SW 1271 (cell line): ENCODE measurements at places on chromosomes 3 and 15.

- DNase-seq, result peak; percentile 15
These were observed 31.2 kb downstream of the BCHE start for GRCh38 chr3:165805946-165806561.

GRCh38 chr15:31360843-31361763, 34.5 kb downstream of the KLF13 start:
- DNase-seq, result no peak

DNA sequence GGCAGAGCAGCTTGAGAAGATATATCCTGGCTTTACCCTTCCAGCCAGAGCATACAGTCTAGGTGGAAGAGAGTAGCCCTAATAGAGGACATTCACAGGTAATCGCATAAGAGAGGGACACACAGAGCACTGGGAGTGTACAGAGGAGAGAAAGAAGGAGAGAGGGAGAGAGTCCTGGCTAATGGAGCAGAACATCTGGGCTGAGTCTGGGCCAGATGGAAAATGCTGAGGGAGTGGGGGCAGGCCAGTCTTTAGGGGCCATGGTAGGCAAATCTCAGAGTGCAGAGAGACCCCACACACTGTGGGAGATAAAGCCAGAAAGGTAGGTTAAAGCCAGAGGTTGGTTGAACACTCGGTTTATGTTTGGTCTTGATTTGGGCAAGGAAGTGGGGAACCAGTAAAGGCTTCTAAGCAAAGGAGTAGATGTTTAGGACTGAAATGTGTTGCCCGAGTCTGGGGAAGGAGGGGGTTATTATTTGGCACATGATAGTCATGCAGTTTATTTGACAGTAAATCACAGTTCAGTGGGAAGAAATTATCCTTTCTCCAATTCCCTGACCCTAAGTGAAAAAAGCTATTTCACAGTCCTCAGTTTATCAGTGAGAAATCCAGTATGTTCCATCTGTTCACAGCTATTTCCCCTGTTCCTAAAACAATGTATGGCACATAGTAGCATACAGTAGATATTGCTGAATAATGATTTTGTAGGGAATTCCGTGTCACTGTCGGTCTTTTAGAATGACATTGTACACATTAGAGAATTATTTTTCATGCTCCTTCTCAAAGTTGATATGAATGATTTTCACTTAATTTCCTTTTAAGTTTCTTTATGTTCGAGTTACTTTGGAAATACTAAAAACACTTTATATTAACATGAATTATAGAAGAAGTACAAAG, 45.7 kb downstream of the PDHB start:
- DNase-seq, result no peak

DNA sequence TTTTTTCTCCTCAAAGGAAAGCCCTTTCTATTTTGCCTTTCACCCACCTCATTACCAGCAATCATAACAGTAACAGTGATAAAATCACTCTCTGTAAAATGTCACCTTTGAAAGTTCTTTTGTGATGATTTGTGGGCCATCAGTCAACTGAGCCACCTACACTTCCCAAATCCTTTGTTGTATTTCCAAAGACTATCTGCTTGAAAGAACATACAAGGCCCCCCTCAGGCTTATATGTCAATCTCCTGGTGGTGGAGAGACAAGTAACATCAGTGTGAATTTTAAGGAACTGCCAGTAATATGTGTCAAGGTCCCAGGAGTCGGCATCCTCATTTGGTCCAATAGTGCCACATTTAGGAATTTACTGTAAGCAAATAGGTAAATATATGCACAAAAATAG, 161.1 kb upstream of the EOMES start:
- DNase-seq, result no peak

- DNase-seq, result no peak
These were observed 2.9 kb upstream of the RAP2B start for GRCh38 chr3:153158961-153159735.

GRCh38 chr3:109161487-109162123, 25.1 kb downstream of the C3orf85 start:
- no peak for DNase-seq

- no peak for DNase-seq
These were observed 96.5 kb upstream of the PRICKLE2 start for GRCh38 chr3:64321747-64322146.

GRCh38 chr15:40061212-40061901, 22.4 kb upstream of the SRP14 start:
- DNase-seq, result no peak

- DNase-seq, result no peak
These were observed 16.8 kb downstream of the MEF2A start for GRCh38 chr15:99582508-99582960.

DNA sequence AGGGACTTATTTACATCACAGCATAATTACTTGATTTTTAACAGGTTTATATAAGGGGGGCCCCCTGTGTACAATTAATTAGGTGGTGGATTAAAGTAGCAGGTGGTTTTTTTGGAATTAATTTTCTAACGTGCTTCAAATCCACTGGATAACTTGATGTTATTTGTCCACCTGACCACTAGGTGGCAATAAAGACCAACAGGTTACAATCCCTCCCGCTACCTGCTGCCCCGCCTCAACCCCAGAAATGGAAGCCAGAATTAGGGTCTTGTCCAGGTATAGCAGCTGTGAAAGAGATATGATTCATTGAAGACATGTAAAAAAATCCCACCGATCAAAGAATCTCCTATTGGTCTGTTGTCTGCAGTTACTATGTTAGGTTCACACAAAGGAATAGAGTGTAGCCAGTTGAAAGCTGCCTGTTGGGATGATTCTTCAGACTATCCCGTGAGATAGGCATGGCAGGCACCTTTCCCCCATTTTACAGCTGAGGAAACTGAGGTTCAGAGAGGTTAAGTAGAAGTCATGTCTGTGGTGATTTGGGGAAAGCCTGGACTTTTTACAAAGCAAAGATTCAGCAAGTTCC, 44.0 kb downstream of the MFSD1 start:
- no peak for DNase-seq

GRCh38 chr3:192875971-192876565, 41.6 kb downstream of the MB21D2 start:
- no peak for DNase-seq

DNA sequence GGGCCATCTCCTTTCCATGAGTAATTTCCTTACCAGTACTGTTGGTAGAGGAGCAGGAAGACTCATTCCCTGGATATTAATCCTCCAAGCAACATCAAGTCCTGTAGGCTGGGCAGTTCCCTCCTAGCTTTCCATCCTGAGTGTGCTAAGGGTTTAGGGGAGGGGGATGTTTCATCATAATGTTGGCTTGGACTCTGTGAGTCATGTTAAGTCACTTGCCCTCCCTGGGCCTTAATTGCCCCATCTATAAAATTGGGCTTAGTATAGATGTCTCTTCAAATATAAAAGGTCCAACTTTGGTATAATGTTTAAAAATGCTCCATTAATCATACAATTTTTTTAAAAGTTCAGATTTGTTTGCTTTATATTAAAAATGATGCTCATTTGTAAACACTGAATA, 52.7 kb downstream of the TLE3 start:
- DNase-seq, result no peak

GRCh38 chr3:713006-713621, 379.7 kb upstream of the CNTN6 start:
- no peak for DNase-seq

DNA sequence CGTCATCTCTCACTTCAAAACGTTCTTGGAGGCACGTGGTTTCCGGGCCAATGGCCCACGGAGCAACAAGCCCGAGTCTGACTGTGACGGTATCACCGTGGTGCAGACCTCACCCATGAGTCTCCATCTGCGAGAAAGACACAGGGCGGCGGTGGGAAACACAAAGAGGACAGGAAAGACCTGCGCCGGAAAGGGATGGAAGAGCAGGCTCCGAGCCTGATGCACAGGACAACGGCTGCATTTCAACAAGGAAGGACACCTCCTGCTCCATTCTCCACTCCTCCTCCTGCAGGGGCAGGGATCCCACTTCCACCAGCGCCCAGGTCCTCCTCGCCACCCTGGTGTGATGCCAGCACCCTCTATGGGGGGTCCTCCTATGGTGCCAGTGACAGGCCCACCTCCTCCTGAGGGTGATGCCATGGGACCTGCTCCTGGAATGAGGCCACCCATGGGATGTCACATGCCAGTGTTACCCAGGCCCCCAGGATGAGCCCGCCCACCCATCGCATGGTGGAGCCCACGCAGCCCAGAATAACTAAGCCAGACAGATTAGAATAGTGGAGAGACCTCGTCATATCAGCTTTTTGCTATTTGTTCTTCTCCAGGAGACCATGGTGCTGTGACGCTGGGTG, 73.0 kb upstream of the PCSK6 start:
- DNase-seq, result no peak

DNA sequence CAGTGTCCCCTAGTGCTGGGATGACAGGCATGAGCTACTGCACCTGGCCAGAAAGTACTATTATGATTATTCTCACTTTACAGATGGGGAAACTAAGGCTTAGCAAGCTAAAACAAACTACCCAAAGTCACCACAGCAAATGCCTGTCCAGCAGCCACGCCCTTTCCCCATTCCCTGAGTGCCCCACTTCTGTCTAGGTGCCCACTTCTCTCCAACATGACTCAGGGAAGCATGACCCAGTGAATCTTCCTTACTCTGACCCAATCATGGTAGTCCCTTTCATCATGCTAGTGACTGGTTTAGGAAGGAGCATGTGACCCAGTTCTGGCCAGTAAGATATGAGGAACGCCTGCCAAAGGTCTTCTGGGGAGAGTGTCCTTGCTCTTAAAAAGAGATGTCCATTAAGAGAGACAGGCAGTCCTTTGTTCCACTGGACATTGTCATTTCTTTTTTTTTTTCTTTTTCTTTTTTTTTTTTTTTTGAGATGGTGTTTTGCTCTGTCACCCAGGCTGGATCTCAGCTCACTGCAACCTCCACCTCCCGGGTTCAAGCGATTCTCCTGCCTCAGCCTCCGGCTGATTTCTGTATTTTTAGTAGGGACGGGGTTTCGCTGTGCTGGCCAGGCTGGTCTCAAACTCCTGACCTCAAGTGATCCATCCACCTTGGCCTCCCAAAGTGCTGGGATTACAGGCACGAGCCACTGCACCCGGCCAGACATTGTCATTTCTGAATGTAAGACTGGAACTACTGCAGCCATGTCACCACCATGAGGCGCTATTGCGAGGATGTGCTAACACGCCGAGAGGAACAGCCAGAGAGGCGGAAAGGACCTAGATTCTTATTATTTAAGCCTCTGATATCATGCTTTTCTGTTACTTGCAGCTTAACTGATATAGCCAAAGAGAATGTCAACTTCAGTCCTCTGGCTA, 19.8 kb downstream of the MEGF11 start:
- no peak for DNase-seq

- DNase-seq, result no peak
These were observed 3.1 kb downstream of the NMNAT3 start for GRCh38 chr3:139674571-139675260.

DNA sequence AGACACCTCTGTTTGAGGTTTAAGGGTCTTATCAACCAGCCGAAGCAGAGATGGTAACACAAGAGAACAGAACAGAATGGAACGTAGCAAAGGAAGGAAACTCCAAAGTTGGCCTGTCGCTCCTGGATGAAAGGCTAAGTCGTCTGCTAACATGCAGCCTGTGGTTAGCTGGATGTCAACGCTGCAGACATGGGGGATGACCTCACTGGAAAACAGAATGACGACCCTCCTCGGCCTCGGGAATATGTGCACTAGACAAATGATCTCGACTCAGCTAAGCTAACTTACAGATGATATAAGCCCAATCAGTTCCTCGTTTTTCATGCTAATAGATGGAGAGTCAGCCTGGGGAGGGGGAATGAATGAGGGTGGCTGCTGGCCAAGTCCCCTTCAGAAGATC, 177.8 kb upstream of the LRTM1 start:
- DNase-seq, result no peak

DNA sequence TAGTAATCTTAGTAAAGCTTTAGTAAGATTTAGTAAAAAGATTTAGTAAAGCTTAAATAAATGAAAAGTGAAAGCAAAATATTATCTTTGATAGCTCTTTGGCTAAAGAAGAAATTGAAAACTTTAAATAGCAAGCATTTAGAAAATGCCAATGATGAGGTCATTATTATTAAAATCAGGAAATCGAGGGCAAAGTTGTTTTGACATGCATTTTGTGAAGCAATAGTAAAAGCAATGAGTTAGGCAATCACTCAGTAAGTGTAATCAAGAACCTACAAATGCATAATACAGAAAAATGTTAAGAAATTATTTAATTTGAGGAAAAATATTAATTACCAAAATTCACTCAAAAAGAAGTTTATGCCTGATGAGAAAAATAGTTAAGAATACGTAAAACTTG, 280.3 kb upstream of the MME start:
- no peak for DNase-seq

DNA sequence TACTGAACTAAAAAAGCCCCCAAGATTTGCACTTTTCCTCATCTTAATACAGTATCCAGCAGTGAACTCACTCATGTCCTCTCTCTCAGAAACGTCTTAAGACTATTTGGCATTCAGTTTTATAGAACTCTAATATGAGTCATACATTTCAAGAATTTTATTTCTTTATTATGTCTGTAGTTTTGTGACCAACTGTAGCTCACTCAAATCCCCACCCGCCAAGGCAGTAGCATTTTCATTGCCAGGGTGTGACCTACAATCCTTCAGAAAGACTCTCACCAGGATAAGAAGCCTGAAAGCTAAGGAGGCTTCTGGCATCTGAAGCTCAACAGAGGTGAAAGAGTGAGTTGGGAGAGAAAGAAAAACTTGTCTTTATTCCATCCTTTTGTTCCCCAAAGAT, 537.1 kb downstream of the RSL24D1 start:
- no peak for DNase-seq

GRCh38 chr3:62070891-62071290, 302.5 kb downstream of the FEZF2 start:
- DNase-seq, result no peak

DNA sequence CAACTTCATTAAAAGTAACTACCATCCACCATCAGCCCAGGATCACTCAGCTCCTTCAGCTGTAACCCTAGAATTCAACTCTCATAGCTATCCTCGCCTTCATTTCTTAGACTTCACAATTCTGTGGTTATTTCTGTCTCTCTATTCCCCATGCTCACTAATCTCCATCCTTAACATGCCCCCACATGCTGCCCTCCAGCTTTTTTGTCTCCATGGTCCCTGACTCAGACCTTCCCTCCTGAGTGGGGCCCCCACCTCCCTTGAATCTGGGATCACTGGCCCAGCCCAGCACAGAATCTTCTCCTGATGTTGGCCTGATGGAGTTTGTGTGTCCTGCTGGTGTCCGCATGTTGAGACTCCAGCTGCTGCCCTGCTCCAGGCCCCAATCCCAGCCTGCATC, 41.7 kb downstream of the CHST14 start:
- no peak for DNase-seq

DNA sequence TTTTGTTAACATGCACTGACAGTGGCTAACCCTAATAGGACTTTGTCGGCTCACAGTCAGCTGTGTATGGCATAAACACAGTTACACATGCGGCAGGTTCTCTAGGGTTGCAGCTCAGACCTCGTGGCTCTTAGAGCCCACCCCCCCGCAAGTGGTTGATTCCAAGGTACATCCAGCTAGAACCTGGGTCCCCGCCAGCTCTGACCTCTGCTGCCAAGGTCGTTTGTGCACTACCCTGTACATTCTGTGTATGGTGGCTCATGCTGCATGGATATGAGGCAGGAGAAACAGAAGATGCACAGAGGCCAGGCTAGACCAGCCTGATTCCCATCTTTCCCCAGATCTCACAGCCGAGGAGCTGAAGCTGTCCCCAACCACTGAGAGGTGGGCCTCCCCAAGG, 25.9 kb downstream of the PRR20G start:
- no peak for DNase-seq

GRCh38 chr3:82274897-82275296, 513.5 kb upstream of the GBE1 start:
- no peak for DNase-seq

- no peak for DNase-seq
These were observed 34.6 kb downstream of the CCDC14 start for GRCh38 chr3:123926396-123926795.

GRCh38 chr15:101006931-101007691, 88.0 kb downstream of the LRRK1 start:
- DNase-seq, result peak; percentile 78
